Cortex of kidney (tissue), 1 donor: ENCODE measurements at places on chromosomes 3 and 15.

- no peak for DNase-seq
Measured at GRCh38 chr3:108036984-108037741, 53.7 kb downstream of the CD47 start.

GRCh38 chr3:25423780-25424588 is 4.1 kb upstream of the RARB start:
- no peak for DNase-seq

- no peak for DNase-seq
Measured at GRCh38 chr3:24004171-24004938, 59.3 kb downstream of the NR1D2 start.

DNA sequence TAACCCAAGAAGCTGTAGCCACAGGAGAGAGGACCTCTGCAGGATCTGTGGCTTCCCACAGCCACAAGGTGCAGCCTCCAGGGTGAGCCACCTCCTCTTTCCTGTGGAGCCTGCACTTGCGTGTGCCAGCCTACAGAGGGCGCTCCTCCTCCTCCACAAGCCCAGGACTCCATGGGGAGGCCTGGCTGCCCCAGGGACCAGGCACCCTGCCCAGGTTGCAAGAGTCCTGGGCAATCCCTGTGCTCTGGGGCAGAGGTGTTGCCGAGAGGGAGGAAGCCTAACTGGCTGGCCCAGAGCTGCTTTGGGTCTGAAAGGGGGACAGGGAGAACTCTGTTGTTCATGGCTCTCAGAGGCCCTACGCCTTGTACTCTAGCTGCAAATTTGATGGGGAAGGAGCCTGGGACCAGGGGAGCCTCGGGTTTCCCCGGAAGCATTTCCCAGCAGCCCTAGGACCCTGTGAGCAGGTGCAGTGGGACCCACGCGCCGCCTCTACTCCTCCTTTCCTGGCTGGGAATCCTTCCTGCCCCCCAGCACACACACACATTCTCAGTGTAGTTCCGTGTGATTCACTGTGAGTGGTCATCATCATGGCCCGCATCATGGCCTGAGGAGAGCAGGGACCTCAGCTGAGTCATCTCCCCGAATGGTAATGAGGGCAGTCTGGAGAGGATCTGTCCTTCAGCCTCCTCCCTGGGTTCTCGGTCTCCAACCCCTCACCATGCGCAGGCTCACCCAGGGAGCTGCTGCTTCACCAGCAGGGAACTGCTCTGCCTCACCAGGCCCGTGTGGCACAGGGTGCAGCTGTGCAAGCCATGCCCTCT is 24.3 kb downstream of the TBC1D21 start:
- no peak for DNase-seq

DNA sequence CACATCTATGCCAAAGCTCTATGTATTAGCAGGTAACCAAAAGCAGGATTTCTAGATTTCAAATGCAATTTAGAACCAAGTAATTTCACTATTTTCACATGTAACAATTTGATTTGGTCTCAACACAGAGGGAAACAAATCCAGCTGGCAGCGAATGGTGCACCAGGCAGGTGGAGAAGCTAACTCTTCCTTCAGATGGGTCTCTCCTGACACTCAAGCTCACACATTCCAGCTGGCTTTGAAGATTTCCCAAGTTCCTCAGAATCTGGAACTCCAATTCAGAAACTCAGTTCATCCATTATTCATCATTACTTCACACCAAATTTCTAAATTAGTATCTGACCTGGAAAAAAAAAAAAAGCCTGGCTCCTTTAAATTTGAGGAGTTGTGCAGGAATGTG is 318.1 kb upstream of the NECTIN3 start:
- DNase-seq, result no peak

DNA sequence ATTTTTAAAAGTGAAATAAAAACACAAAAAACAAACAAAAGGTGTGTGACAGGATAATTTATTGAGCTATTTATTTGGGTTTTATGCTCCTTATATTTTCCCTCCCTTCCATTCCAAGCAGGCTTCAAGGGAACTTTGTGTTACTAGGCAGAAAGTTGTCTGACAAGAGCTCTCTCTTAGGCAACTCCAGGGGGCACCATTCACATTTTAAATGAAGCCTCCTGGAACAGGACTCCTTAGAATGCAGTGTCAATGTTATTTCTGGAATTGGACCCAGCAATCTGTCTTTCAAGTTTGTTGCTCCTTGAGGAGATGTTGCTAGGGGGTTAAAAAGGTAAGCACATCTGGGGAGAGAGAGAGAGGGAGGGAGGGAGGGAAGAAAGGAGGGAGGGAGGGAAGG is 5.4 kb upstream of the RFX7 start:
- DNase-seq, result no peak

DNA sequence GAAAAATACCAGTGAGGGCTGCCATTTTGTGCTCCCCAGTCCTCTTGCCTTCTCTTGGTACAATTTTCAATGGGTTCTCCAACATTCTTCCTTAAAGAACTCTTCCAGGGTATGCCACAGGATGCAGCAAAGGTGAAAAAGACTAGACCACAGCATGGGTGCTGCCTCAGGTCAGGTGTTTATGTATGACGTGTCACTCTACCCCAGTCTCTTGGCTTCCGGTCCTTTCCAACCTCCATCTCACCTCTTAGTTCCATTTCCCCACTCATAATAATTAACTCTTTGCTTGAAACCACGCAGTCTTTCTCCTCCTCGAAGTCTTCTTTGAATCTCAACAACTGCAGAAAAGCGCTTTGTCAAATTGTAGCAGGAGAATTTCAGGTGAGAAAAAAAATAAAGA is 104.7 kb upstream of the TBC1D5 start:
- DNase-seq, result no peak

DNA sequence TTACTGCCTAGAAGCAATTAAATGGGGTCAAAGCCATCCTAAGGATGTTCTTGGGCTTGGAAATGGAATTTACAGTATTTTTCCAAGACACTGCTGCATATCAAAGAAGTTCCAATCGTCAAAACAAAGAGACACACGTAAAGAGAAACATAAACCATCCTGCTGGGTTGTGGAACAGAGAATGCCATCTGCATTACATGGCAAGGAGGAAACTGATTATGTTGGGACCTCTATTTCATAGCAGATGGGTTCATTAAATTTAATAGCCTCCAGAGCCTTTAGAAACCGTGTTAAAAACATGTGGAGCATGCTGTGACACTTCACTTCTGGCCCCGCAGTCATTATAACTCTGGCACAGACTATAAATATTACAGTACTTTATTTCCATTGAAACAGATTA is 154.6 kb downstream of the LRTM1 start:
- DNase-seq, result no peak

- DNase-seq, result no peak
Measured at GRCh38 chr3:81443958-81444357, 317.5 kb downstream of the GBE1 start.

- DNase-seq, result no peak
Measured at GRCh38 chr15:90666135-90666909, 50.8 kb upstream of the BLM start.

GRCh38 chr3:65716071-65716751 is 322.5 kb downstream of the MAGI1 start:
- DNase-seq, result no peak

DNA sequence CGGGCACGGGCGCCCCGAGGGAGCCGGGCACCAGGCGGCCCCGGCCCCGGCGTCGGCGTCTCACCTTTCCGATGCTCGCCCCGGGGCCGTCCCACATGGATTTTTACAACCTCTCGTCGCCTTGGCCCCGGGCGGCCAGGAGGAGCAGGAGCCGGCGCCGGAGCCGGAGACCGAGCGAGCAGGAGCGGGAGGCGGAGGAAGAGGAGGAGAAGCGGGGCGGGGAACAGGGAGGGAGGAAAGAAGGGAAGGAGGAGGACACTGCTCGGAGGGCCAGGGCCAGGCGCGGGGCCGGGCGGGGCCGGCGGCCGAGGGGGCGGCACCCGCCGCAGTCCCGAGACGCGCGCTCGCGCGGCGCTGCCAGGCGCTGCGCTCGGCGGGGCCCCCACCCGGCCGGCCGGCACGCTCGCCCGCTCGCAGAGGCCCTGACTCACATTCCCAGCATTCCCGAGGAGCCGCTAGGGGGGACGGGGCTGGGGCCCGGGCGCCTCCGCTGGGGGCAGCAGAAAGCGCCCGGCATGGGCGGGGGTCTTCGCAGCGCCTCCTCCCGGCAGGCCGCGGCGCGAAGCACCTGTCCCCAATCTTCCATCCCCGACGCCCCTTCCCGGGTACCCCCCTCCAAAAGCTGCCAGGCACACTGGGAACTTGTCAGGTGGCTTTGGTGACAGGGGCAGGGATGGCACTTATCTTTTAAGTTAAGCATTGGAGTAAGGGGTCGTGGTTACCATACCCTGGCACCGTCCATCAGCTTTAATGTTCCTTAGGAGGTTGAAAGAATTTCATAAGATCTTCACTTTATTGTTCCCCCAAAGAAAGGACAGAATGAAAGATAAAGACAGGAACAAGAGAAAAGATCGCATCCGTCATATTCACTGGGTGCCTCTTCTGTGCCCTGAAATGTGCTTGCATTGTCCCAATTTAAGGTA is at the start of gene ERC2:
ERC2 (minus strand) TSS at position 284 of the 923 bp plus-strand sequence.
- DNase-seq, result no peak

DNA sequence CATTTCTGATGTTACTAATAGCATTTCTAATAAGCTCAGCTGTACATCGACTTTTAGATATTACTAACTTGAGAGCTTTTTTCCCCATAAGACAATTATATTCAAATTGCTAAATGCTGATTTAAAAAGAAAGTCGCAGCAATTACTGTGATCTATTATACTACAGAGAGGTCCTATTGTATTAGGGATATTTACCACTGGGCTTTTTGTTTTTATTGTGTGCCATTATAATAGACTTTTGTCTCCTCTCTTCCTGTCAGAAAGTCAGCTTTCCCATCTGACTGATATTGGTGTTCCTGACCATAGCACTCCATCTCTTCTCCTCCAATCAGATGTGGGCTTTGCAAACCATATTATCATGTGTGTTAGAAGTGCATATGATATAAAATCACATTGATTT is 27.2 kb upstream of the RYR3 start:
- DNase-seq, result no peak

DNA sequence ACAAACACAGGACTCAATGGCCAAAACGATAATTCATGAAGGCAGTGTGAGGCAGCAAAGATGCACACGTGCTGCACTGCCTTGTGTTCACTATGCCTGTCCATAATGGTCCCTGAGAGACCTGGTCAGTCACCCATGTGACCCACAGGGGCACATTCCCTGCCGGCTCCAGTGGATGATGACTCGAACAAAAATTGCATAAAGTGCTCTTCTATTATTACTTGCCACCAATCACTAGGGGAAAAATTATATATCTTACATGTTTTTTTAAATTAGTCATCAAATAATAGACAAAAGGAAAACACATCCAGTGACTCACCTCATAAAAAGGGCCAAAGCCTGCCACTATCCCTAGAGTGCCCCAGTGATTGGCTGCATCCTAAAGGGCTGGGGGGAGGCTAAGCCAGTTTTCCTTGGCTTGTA is 47.5 kb downstream of the UBP1 start:
- no peak for DNase-seq

DNA sequence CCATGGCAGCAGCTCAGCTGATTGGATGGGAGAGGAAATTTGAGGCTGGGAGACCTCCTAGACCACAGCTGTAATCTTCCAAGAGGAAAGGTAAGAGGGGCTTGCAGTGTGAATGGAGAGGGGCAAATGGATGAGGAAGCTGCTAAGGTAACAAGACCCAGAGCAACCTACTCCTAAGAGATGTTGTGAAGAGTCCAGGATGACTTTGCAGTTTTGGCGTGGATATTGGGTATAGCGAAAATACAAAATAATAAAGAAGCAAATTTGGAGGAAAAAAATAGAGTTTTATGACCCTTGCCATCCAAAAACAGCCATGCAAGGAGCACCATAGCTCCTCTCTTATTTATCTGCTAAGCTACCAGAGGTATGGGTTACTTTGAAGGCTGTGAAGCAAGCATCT is 186.6 kb downstream of the GREM1 start:
- DNase-seq, result no peak

- DNase-seq, result no peak
Measured at GRCh38 chr3:104642827-104643226, 723.9 kb upstream of the ALCAM start.

GRCh38 chr3:158522221-158523136 is 48.5 kb upstream of the MLF1 start:
- no peak for DNase-seq

DNA sequence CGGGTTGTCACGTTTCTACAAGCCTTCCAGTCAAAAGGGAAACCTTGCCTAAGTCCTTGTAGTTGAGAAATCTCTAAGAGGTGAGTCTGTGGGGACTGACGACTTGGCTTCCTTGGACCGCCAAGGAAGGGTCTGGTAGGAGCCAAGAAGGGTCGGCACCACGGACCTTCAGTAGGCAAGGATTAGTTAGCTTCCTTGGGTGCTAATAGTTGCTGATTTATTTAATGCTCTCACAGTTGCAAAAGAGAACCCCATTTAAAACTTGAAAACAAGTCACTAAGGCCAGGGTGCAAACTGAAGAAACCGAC is 361 bp upstream of the LCMT2 start:
- DNase-seq, result no peak

DNA sequence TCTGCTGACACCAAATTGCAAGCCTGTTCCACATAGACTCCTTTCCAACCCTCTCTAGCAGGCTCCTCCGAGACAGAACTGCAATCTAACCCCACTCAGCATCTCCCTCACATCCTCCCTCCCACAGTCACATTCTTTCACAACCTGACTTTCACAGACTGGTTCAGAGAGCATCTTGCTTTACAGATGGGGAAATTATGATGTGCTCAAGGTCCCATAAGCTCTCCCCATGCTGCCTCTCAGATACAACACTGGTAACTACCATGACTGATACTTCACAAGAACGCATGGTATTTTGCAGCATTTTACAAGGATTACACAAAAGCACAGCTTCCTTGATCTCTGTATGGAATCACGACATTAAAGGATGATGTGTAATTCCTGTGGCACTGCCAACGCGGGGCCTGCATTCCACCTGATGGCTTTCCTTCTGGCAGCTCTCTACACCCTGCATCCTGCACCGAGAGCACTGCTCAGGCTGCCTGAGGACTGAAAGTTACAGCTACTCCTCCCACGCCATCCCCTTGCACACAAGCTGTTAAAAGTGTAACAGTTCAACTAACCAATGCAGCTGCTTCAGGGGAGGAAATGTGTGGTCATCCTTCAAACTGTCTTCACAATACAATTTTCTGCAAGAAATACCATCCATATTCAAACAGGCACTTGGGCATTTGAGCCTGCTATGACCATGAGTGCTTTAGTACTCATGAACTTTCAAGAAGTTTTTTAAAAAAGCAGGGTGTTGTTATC is 27.6 kb downstream of the TBC1D2B start:
- DNase-seq, result no peak

- DNase-seq, result no peak
Measured at GRCh38 chr15:41794081-41794480, 19.8 kb downstream of the MAPKBP1 start.

GRCh38 chr3:55989366-55989765 is 478.9 kb downstream of the ERC2 start:
- DNase-seq, result no peak

DNA sequence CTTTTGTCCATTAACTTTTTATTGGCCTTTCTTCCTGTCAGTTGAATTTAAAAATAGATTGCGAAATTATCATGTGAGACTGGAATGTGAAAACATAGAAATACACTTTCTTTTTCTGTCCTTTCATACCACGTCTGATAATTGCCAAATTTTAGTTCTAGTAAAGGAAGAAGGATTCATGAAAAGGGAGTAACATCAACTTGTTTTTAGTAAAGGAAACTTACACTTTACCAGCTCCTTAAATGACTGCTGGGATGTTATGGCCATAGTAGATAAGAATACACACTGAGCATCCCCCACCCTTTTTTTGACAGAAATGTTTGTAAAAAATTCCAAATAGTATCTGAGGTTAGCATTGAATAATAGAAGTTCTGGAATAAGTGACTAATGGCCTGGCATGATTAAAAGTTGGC is 137.9 kb downstream of the NEO1 start:
- DNase-seq, result no peak
